ELF-1 (cell line): ENCODE measurements at places on chromosomes 5 and 9.

DNA sequence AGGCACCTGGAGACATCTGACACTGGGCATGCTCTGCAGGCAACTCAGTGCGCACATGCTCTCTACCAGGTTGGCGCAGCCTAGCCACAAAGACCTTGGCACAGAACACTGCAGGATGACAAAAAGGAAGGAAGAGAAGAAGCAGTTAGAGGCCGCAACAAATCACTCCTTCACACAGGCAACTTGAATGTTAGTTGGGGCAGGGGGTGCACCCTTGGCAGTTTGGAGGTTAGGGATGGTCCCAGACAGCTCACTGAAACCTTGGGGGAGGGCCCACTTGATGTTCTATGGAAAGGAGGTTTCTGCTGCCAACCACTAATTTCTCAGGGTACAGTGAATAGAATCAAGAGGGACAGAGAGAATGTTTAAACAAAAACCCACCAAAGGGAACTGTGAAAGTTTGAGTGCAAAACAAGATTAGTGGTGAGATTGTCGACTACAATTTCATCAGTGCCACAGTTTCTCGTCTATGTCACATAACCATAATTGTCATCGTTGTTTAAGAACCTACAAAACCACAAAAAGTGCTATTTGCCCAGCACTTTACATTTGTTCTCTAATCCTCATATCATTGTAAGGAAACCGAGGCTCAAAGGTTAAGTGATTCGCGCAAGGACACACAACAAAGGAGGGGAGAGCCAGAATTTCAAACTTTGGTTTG, 48.7 kb downstream of the FBXW11 start:
- DNase-seq, result no peak

GRCh38 chr5:96133341-96134079, 171.9 kb upstream of the ELL2 start:
- DNase-seq, result no peak

- no peak for DNase-seq
Measured at GRCh38 chr9:22424616-22425015, 22.0 kb upstream of the DMRTA1 start.

- no peak for DNase-seq
Measured at GRCh38 chr9:110447476-110447875, 109.8 kb upstream of the TXNDC8 start.

DNA sequence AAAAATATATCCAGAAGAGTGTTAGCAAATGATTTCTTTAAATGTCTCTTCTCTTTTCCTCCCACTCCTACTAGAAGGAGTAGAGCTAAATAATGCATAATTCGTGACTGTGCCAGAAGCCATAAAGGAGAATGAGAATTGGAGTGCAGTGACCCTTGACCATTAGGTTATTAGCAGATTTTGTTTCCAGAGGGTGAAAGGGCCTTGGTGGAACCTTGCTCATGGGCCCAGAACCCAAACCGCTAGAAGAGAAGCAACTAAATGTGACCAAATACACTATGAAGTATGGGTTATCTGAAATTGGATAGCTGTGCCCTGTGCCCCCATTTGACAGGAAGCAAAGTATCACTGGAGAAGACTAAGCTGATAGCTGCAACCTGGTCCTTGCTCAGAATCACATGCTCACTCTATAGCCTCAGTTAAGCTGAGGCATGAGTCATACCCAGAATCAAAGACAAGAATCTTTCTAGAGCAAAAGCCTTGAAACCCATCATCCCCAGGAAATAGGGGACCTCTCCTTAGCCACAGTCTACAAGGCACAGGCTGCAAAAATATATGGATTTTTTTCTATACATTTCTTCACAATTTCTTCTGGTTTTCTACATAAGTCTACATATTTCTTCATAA, 36.3 kb downstream of the CAPSL start:
- DNase-seq, result no peak

DNA sequence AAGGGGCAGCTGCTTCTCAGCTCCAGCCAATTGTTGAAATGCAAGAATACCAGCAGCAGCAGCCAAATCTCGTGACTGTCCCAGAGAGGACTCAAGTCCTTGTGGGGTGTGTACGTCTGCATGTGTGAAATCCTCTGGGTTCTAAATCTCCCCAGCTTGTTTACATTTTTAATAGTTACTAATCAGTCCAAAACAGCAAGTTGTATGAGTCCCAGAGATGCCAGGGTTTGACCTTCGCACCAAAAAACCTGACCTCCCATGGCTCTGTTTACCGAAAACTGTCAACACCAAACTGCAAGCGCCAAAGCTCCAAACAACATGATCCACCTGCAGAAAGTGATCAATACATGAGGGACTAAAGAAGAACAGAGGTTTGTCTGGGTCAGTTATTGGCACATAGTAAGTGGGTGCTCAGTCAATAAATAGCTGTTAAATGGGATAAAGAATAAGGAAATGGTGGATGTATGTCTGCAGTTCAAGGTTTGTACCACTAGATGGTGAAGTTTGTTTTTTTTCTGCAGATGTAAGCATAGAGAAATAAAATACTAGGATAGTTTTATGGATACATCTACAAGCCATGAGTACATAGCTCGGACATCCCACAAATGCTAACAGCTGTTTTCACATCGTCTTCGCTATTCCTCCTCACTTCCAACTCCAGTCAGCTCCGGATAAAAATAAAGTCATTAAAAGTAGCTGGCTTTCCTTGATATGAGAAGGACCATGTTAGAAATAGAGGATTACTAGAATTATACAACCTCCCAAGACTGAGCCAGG, 85.3 kb upstream of the ADRB2 start:
- DNase-seq, result no peak

GRCh38 chr5:134892282-134892681, 12.6 kb upstream of the PCBD2 start:
- no peak for DNase-seq

DNA sequence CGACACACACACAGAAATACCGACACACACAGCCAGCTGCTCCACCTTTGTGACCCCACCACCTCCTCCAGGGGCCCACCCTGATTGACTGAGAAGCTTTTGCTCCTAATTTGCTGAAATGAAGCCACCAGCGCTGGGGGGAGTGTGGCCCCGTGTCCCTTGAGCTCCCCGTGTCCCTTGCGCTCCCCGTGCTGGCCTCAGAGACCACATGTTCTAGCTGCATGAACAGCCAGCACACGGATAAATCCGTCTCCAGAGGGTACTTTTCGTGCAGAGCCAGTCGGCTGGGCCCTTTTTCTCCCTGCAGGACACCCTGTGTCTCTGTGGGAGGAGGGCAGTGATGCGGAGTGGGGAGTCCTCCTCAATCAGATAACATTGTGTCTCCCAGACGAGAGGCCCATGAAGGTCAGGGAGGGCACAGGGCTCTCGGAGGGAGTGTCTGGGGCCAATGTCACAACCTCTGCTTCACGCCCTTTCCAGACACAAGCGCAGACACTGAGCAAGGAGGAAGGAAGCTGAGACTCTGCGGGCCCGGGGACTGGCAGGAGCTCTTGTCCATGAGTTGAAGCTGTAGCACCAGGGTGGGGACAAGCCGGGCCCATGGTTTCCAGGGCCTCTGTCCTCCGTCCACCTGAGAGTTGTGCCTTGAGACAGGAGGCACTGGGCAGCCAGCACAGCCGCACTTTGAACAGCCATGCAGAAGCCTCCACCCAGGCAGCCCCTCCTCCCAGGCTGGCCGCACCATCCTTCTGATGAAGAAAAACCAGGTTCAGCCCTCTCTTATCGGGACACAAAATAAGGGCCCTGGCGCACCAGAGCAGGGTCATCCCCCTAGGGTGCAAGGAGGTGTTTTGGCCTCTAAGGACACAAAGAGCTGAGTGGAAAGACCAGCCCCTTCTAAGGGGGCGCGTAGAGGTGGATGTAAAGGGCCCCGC, 36.4 kb upstream of the SLC6A19 start:
- no peak for DNase-seq

- peak; percentile 45 for DNase-seq
Measured at GRCh38 chr9:112921549-112921948, 30.9 kb upstream of the SLC46A2 start.

DNA sequence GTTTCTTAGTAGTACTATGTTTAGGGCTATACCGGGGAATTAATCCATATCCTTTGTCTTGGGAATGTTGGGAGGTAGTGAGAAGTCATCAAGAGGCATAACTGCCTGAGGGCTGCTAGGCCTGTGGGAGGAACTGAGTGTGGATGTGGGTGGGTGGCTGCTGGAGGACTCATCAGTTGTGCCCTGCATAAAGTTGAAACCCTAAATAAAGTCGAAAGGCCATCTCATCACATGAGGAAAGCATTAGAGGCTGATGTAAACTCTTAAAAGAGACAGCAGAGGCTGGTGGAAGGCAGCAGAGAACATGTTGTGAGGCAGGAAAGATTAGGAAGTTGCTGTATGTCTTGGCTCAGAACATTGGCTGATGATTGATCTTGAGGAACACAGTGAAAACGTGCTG, 143.8 kb downstream of the MAST4 start:
- DNase-seq, result no peak

DNA sequence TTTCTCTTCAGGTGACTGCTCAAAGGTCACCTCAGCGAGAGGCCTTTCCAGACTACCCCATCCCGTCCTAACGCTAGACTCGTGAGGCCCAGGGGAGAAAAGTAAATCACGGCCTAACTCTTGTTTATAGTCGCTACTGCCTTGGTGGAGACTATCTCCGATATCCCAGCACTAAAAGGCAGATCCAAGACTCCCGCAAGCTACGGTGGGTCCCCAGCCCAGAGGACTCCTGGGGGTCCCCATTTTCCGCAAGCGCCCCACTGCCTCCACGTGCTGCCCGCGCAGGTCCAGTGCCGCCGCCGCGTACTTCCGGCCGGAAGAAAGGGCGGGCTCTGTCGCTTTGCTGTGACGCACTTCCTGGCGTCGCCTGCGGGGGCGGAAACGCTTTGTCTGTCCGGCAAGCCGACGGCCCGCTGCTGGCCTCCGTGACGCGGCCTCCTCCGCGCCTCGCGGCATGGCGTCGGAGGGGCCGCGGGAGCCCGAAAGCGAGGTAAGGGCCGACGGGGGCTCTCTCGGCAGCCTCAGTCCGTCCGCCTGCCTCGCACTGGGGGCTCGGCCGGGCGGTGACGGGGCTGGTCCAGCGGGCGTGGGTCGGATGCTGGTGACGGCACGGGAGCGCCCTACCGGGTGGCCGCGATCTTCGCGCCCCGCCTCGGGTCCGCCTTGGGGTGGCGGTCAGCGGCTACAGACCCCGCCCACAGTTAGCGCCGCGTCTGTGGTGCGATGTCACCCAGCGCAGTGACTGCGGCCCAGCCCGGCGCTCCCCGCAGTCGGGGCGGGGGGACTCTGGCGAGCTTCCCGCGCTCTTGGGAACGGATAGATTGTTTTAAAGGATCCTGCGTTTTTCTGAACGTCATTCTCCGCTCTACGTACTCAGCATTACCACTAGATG, at the start of gene SECISBP2:
Gene SECISBP2 (plus strand): TSS at position 378 of the 892 bp plus-strand sequence. CDS start 77 bp downstream, at position 455.
- DNase-seq, result peak; percentile 98

DNA sequence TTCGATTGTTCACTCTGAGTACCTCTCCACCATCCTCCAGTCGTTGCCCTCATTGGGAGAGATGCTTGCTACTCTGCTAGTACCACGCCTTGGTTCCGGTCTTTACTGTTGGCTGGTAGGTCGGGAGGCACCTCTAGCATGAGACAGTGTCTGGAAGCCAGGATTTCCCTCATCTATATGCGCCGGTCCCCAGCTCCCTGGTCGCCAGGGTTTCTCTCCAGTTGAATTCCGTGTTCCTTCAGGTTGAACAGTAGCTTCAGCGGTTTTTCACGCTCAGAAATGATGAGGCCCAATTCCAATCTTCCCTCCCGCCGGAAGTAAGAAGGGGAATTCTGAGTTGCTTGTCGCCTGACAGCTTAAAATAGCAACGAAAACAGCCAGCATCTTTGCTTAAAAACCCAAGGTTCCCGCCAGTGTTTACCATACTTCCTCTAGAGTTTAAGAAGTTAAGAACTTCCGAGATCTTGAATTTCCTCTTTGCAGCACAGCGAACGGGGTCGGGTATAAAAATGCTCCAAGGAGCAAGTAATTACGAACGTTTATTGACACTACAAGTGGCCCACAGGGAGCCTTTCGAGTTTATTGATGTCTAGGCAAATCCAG, 1.3 kb upstream of the ST8SIA4 start:
- DNase-seq, result peak; percentile 6

DNA sequence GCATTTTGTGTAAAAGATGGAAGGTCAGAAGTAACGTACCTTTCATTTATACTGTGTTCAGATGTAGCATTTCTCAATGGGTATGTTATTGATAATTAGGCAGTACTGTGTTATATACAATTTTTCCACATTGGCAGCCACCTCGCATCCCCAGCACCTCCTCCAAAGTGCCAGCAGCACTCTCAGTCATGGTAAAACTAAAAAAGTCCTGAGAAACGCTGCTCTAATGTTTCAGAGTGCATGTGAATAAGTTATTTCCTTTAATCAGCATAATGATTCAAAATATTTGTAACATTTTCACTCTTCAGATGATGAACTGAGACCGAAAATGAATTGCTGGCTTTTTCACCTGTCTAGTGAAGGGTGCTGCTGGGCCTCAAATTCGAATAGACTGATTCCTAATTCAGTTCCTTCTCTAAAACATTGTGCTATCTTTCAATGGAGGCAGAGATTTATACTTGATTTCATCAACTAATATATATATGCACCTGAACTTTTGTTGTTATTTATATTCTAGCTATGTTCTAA, 79.9 kb upstream of the ANKRD55 start:
- DNase-seq, result no peak

DNA sequence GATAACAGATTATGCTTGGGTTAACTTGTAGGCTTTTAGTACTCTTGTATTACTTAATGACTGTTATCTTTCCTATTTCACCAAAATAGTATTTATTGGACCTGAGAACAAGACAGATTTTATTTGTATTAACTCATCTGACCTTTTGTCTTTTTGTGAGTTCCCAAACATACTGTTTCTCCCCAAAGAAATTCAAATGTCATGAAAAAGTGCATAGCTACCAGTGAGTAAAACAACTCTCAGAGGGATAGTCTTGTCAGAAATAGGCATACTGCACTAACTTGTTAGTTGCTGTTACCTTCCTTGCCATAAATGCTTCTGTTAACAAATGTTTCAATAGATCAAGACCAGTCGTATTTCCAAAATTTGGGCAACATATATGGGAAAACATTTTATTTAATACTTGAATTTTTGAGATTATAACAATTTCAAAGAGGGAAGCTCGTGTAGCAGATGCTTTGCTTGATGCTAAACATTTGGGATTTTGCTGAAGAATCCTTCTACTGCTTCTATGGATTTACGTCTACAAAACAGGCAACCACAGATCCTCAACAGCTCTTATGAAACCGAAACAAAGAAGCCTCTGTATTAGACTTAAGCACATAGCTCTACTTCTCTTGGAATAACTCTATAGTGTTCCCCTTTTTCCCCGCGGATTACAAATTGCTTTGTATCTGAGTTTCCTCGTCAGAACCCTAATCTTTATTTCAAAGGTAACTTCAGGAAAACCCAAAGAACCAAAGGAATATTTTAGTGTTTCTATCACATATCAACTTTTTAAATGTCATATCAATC, 248.8 kb downstream of the MCTP1 start:
- DNase-seq, result no peak

- DNase-seq, result no peak
Measured at GRCh38 chr5:180540050-180540694, 46.0 kb downstream of the CNOT6 start.

DNA sequence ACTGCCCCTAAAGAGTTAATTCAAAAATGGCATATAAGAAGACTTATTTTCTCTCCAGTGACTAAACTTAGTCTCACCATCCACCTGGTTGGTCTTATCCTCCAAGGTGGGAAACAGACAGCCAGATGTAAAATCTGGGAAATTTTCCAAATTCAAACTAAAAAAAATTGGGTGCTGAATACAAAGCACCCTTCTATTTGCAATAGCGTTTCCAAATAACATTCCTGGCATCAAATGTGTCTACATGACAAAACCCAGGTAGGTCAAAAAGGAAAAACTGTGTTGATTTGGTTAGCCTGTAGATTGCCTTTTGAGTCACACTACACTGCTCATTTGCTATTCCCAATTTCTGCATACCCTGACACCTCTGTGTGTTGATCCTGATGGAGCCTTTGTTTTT, 252.2 kb downstream of the NR2F1-AS1 start:
- DNase-seq, result no peak
